ENCODE measurements at places on chromosomes 12 and 14.

GRCh38 chr14:100844082-100844408 lies 18.1 kb downstream of the MEG3 start:
- no peak for DNase-seq

GRCh38 chr14:95182379-95182778 lies 25.1 kb upstream of the DICER1 start:
- DNase-seq: no peak

DNA sequence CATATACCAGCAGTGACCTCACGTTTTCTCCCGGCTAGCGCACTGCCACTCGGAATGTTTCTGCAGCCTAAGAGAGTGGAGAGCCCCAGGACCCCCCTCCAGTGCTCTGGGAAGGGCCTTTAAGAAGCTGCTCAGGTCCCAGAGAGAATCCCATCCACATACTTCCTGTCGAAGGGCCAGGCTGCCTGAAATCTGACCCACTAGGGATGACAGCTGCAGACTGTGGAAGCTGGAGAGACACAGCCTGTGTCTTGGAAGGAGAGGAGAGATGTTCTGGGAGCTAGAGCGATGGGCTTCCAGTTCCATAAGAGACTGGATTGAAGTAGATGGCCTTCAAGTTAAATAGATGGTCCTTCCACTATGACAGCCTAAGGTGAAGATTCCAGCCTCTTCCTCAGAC lies 54.4 kb downstream of the IQSEC3 start:
- DNase-seq: no peak

DNA sequence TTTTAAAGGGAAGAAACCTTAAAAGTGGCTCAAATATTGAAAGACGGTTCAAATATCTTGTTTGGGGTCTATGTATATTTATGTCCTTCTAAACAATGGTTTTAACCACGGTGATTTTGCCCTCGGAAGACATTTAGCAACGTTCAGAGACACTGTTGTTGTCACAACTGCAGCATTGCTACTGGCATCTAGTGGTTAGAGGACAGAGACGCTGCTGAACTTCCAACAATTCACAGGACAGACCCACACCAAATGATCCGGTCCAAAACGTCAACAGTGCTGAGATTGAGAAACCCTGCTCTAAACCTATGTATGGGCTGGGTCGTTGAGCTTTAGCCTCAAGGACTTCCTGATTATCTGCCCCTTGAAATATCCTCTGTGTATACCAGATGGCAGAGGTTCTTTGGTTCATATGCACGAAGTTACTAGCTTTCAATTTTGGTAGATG lies 1.7 kb downstream of the ANGEL1 start:
- peak; percentile 46 for DNase-seq

DNA sequence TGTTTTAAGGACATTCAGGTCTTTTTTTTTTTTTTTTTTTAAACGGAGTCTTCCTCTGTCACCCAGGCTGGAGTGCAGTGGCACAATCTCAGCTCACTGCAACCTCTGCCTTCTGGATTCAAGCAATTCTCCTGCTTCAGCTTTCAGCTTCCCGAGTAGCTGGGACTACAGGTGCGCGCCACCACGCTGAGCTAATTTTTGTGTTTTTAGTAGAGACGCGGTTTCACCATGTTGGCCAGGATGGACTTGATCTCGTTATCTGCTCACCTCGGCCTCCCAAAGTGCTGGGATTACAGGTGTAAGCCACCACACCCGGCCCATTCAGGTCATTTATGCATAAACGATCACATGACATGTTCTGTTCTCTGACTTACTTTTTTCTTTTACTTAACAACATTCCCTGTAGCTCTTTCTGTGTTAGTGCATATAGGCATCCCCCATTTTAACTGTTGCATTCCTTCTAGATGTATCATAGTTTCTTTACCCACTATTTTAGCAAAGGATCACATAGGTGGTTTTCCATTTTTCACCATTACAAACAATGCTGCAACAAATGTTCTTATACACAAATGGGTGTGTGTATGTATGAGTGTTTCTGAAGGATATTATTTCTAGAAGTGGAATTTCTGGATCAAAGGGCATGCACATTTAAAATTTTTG lies 74.2 kb downstream of the ARF6 start:
- DNase-seq: no peak

DNA sequence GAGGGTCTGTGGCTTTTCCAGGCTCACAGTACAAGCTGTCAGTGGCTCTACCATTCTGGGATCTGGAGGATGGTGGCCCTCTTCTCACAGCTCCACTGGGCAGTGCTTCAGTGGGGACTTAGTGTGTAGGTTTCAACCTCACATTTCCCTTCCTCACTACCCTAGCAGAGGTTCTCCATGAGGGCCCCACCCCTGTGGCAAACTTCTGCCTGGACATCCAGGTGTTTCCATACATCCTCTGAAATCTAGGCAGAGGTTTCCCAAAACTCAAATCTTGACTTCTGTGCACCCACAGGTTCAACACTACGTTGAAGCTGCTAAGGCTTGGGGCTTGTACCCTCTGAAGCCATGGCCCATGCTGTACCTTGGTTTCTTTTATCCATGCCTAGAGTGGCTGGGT lies 40.3 kb downstream of the KTN1 start:
- no peak for DNase-seq

- no peak for DNase-seq
Observed at GRCh38 chr14:98244966-98245569, 1026.9 kb downstream of the BCL11B start.

DNA sequence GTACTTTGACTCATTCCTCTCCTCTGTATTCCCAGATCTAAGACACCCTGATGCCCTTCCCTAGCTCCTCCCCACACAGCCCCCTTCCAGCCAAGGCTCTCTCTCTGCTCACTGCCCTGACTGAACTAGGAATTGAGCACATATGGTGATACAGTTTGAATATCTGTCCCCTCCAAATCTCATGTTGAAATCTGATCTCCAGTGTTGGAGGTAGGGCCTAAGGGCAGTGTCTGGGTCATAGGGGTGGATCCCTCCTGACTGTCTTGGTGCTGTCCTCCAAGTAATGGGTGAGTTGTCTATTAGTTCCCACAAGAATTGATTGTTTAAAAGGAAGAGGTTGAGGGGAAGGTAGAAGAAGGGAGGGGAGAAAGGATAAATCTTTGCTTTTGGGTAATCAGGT lies 17.4 kb downstream of the CMKLR1 start:
- DNase-seq: no peak

DNA sequence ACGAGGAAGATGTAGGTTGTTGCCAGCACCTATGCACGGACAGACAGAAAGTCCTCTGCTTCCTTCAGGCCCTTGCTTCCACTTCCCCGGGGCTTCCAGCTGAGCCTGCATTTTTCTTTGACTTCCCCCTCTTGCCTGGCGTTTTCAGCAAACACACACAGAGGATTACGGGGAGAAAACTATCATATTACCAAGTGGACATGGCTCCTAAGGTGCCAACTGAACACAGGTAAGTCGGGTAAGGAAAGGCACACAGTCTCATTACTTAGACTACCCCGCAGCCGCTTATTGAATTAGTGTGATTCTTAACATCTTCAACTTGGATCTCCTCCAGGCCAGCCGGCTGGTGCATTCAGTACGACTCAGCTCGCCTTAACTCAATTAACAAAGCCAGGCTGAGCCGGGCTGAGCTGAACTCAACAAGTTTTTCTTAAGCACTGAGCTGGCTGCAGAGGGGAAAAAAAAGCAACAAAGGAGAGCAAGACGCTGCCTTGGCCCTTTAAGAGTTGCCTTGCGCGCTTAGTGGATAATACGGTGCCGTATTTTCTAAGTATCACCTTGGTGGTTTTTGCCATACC lies 19.2 kb upstream of the MAP1LC3B2 start:
- no peak for DNase-seq

DNA sequence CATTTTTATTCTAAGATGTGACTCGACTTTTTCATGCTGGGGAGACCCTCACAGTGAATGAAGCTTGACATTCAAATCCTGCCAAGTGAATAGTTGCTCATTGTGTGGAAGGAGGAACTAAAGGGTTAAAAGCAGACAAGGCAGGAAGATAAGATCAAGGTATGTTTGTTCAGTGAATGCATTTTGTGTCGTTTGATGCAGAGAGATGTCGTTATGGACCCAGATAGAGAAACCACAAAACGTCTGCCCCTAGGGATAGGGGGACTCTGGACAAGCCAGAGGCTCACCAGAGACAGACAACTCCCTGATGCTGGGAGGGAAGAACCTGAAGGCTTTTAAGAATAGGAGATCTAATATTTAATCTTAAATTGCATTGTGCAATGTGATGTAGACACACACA lies 72.5 kb upstream of the MYL2 start:
- no peak for DNase-seq

DNA sequence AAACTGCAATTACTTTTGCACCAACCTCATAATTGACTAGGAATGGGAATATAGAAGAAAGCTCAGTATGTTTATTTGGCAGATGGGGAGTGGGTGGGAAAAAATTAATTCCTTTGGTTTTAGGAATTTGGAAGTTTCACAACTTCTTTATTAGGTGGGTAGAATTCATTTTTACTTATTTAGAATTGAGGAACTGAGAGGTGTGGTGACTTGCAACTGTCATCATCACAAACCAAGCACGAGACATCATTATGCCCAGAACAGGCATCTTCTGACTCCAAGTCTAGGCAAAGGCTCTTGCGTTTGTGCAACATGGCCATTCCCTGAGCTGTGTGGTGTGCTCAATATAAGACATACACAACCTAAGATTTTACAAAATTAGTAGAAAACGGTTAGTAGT lies 380.0 kb downstream of the ATP23 start:
- DNase-seq: no peak

- no peak for DNase-seq
Observed at GRCh38 chr12:6444704-6445688, at the start of gene CD27. CD27 (plus strand) TSS chr12:6444955; CDS start chr12:6445096, 141 bp downstream.

DNA sequence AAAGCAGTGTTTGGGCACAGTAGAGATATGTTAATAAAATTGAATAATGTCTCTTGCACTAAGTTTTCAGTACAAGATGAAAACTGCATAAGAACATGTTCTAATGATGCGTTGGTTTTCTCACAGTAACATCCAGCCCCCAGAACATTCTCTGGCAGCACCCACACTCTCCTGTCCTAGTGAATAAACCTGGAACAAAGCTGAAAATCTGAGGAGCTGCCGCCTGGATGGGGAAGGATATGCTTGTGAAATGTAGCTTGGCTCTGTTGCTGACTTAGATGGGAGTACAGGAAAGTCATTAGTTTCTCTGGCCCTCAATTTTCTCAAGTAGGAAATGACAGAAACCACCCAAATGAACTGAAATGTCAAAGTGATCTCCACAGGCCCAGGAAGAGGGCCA lies 323.8 kb downstream of the APAF1 start:
- no peak for DNase-seq

- no peak for DNase-seq
Observed at GRCh38 chr12:26358651-26359050, 163.3 kb downstream of the SSPN start.

DNA sequence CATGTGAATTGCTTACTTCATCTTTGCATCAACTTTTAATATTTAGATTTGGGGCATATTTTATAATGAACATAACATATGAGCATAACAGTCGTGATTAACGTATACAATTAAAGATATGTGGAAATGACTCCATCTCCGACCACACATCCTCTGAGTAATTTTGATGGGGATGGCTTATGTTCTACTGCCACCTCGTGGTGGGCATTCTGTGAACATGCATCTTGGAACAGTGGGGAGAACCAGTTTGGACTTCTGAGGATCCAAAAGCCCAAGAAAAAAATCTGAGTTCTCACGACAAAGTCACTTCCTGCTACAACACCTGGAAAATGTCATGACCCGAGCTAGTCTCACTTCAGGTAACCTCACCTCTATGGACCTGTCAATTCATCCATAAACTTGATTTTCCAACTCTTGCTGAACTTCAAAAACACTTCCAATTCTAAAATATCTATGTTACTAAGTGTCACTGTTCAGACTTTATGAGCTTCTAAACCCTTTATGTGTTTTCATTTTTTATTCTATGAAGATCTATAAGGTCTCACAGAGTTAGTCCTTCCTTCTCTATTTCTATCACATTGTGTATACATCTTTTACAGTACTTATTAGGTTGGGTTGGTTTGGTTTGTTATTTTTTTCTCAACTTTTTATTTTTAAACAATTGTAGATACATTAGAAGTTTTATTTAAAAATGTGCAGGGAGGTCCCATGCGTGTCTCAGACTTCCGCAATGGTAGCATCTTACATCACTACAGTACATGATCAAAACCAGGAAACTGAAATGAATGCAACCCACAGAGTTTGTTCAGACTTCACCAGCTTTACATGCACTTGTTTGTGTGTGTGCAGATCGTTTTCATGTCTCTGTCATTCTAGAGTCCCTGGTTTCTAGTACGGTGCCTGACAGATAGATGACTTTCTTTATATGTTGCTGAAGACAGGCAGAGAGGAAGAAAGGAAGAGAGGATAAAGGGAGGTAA lies 38.2 kb upstream of the STAB2 start:
- DNase-seq: peak; percentile 58

DNA sequence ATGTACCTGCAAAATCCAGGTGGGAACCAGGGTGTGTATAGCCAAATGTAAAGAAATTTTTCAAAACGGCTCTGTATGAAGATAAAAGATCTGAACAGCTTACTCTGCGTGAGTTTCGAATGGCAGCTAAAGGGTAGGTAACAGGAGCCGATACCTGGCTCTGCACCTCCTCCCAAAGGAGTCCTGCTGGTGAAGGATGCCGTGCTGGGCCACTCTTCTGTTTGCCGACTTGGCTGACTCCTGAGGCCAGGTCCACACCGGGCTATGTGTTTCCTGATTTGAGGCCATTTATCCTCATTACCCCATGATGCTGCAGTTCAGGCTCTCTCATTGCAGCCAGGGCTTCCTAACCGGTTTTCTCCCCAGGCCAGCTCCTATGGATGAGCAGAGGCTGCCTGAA lies 244.6 kb downstream of the SLC41A2 start:
- no peak for DNase-seq

DNA sequence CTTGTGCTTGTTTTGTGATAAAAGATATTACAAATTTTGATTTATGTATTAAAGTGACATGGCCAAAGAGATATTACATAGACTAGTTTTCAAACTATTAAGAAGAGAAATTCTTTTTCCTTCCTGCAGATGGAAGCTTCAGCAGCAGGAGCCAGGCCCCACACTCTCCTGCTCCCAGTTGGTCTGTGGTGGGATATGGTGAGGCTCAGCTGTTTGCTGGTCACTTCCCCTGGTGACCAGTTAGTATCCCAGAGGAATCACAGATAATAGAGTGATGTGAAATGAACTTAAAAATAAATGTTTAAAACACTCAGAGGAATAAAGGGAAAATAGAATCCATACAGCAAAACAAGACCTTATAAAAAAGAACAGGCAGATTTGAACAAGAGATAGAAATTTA lies 154.7 kb downstream of the KTN1 start:
- no peak for DNase-seq

GRCh38 chr14:50844391-50844790 lies 13.4 kb upstream of the NIN start:
- no peak for DNase-seq

DNA sequence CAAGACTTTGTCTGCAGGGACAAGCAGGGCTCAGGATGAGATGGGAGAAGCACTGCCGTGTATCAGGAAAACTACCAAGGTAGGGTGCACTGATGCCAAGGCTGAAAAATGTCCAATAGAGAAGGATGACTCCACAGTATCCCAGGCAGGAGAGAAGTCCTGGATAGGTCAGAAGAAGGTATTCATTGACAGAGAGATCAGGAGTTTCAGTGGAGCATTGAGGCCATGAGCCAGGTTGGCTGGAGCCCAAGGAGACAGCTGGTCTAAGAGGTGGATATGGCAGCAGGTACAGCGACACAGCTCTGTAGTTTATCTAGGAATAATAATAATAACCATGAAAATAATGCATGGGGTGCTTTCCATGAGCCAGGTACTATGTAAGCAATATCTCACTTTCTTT lies 180.9 kb downstream of the EXOC5 start:
- no peak for DNase-seq
